CD4-positive, alpha-beta T cell treated with Interferon alpha-2 for 1 hour (primary cell): ENCODE measurements at places on chromosomes 5 and 9.
A peak's percentile ranks its signal among the peaks of the same experiment; 100 is the strongest.

GRCh38 chr9:115164511-115164974, 46.6 kb upstream of the TNC start:
- DNase-seq = no peak

- DNase-seq = no peak
Observed at GRCh38 chr5:139133282-139133681, 64.9 kb downstream of the SIL1 start.

DNA sequence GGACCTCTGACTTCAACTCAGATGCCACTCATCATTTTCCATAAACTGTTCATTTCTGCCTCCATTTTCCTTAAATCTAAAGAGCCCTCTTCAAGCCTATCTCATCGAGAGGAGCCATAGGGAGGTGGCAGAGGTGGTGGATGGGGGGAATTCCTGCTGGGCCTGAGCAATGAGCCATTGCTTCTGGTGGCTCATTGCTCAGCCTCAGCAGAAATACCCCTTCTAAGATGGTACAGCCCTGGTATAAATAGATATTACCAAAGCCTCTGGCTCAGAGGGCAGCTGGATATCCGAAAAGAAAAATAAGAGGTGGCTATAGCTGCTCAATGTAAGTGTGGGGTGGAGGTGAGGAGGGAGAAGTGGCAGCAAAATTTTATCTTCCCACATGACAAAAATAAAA, 313.5 kb downstream of the CAAP1 start:
- no peak for DNase-seq

GRCh38 chr9:83197591-83197990, 134.6 kb upstream of the RASEF start:
- DNase-seq = no peak

DNA sequence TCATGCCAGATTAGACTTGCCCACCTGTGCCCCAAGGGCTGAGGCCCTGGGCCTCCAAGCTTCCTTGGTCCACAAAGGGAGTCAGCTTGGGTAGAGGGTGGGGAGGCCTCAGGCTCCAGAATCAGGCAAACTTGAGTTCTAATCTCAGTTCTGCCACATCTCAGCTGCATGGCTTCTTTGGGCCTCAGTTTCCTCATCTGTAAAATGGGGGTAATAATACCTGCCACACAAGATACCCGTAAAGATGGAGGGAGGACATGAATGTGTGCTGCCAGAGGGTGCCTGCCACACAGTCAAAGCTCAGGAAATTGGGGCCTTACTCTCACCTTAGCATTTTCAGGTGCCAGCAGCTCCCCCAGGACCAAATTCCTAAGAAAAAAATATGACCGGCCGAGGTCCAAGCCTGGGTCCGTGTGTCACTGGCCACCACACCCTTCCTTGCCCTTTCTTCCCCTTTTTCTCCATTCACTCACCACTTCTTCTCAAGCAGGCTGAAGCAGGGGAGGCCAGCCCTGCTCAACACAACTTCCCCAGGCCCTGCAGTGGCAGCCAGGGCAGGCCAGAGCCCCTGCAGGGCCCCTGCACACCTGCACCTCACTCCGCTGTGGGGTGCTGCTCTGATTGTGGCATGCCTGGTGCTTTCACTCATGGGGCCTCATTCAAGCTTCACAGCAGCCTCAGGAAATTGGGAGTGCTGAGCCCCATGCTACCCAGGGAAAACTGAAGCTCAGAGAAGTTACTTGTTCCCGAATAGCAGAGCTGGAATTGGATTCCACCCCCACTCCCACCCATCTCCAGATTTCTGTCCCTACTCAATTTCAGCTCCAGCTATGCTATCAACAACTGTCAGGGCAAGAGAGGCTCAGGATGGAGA, 3.9 kb downstream of the RGS14 start:
- no peak for DNase-seq

- no peak for DNase-seq
Observed at GRCh38 chr9:124968238-124968637, 27.4 kb upstream of the GOLGA1 start.

DNA sequence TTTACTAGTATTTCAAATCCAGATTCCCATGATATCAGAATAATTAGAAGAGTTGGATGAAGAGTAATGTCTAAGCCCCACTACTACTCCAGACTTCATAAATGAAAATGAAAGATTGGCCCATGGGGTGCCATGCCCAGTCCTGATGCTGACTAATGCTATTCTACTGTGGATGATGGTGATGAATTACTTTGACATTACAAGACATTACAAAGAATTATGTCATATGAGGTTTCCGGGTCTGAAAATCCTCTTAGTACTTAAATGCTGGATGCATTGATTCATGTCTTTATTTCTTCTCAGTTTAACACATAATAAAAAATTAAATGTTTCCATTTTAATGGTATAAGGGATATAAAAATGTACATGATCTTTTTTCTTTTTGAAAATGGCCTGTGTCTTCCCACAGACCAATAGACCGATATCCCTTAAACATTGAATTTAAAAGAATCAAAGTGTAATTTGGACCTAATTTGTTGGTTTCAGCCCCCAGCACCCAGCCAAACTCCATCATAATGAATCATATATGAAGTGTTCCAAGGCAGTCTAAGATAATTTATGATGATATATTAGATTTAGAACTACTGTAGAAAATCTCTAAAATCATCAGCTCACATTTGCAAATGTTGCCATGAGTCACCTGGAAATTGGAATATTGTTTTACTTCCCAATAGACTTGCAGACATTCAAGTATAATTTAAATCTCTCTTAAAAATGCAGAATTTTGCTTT, 223.6 kb upstream of the SGCD start:
- DNase-seq = no peak

DNA sequence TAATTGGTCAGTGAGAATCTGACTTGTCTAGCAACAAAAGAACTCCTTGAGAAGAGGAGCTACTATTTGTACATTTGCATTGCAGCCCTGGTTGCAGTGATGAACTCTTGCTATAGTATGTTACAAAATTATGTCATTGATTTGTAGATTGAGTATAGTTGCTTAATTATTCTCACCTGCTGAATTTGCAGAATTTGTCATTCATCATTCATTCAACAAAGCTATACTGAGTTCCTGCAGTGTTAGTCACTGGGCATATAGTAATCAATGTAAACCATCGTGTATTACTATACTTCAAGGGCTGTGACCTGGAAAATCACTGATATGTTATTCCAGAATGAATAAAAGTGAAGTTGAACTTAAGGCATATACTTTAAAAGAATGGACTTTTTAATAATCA, 50.1 kb downstream of the SLC1A3 start:
- no peak for DNase-seq

DNA sequence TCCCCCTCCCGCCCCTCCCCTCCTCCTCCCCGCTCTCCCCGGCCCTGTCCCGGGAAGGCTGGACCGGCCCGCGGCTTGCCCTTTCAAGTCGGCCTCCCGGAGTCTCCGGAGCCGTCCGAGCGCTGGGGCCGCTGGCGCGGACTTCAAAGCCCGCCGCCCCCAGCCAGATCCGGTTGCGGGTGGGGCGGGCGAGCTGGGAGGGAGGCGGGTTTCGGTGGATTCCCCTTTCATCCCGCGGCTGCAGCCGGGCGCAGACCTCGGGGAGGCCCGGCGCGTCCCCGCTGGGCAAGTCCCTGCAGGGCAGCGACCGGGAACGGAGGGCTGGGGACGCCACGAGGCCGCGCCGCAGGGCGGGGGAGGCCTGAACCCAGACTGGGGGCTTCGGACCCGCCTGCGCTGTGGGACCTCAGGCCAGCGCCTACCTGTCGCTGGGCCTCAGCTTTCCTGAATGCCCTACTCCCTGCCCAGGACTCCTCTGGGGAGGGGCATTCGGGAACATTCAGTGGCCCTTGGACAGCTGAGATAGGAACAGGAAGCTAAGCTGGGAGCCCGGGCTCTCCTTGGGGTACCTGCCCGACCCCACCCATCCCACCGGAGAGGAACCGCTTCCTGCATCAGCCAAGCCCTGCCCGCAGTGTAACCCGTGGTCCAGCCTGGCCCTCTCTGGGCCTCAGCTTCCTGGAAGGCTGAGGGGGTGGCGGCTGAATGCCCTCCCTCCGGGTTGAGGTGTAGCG, 23.4 kb downstream of the C9orf50 start:
- DNase-seq = peak; percentile 47

DNA sequence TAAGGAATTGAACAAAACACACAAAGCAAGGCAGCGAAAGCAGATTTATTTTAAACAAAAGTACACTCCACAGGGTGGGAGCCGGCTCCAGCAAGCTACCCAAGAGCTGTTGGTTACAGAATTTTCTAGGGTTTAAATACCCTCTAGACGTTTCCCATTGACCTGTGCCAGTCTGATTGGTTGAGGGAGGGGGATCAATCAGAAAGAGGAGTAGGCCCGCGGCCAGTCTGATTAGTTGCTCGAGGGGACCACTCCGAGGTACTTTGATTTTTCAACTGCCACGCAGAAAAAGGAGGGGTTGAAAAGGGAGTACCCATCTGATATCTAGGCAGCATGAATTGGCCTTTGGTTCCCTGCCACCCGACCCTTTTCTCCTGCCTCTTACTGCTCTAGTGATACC, 998 bp downstream of the SRP19 start:
- DNase-seq = no peak

DNA sequence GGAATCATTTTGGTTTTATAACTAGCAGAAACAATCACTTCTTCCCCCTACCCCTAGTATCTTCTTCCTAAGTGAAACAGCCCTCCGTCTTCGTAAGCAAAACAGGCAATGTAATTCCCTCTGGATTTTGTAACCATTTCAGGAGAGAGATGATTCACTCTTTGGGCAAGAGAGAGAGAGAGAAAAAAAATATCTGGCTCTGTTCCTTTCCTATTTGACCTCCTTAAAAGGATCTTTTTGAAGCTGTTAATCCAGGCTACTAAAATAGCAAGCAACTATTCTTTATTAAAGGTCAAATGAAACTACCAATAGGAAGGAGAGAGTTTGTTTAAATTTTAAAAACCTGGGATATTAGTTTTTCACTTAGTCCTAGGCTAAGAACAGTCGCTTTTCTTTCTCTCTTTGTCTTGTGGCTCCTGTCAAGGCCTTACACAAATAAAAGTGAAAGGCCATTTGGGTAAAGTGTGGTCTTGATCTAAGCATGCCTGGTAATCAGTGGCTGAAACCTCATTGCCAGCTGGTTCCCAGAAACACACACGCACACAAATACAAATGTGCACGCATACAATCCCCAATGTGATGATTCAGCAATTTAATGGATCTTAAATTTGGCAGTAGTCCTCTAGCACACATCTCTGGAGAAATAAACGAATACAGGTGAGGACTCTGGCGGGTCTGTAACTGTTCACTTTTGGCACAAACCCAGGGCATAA, 70.2 kb downstream of the PRUNE2 start:
- DNase-seq = no peak

- no peak for DNase-seq
Observed at GRCh38 chr9:81245254-81245956, 443.9 kb downstream of the TLE1 start.

- no peak for DNase-seq
Observed at GRCh38 chr5:31845361-31845760, 206.4 kb downstream of the PDZD2 start.

DNA sequence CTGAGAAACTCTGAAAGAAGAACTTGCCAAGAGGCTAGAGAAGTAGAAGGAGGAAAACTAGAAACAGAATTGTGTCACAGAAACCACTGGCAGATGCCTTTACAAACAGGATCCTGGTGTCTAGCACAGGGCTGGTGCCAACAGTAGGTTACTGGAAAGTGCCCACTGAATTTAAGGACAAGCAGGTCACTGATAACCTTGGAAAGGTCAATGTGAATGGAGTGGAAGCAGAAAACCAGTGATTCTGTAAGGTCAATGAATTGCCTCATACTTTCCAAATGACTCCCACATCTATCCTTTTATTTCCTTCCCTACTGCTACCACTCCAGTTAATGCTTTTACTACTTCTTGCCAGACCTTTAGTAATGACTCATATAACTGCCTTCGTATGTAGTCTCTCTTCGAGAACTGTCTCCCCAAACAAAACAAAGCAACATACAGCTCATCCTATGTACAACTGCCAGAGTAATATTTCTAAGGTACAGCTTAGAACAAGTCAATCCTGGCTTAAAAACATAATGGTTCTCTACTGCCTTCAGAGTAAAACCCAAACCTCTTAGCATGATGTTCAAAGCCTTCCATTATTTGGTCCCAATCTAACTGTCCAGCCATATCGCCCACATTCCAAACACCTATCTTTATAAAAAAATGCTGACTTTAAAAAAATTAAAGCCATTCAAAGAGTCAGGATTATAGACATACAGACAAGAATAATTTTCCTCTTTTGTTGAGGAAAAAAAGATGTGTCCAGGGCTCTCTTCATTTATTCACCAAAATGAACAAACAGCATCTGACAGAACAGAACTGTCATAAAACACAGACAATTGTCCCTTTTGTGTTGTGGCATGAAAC, 52.5 kb downstream of the NR3C1 start:
- DNase-seq = no peak

GRCh38 chr9:134461426-134461982, 135.2 kb downstream of the RXRA start:
- no peak for DNase-seq

- no peak for DNase-seq
Observed at GRCh38 chr9:109403766-109404320, 83.0 kb upstream of the EPB41L4B start.

DNA sequence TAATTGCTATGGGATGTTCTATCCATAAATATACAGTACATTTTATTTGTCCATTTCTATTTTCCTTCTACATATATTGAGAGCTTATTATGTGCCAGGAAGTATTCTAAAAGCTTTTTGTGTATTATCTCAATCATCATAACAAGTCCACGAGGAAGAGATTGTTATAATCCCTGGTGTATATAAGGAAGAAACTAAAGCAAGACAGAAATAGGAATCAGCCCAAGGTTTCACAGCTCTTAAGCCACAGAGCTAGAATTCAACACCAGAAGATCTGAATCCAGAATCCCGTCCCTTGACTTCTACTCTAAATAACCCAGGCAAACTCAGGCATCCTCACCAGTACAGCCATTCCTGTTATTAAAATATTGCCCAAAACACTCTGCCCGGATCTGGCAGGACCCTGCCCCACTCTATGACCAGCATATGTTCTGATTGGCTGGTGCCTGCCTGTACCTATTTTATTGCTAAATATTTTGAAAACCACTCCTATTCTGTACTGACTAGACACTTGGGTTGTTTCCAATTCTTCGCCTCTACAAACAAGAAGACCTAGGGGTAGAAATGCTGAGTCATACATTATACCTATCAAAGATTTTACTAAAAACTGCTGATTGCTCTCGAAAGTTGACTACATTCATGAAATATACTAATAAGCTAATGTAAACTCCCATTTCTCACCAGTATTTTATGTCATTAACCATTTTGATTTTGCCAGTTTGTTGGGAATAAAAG, 297.4 kb downstream of the ENC1 start:
- DNase-seq = no peak

GRCh38 chr5:80941496-80941895, 18.7 kb upstream of the RASGRF2 start:
- DNase-seq = no peak

GRCh38 chr5:148696187-148697036, 42.1 kb upstream of the HTR4 start:
- no peak for DNase-seq
